Left ventricle myocardium superior (tissue), 1 donor: ENCODE measurements at places on chromosomes 16 and 17.
A peak's percentile ranks its signal among the peaks of the same experiment; 100 is the strongest.

DNA sequence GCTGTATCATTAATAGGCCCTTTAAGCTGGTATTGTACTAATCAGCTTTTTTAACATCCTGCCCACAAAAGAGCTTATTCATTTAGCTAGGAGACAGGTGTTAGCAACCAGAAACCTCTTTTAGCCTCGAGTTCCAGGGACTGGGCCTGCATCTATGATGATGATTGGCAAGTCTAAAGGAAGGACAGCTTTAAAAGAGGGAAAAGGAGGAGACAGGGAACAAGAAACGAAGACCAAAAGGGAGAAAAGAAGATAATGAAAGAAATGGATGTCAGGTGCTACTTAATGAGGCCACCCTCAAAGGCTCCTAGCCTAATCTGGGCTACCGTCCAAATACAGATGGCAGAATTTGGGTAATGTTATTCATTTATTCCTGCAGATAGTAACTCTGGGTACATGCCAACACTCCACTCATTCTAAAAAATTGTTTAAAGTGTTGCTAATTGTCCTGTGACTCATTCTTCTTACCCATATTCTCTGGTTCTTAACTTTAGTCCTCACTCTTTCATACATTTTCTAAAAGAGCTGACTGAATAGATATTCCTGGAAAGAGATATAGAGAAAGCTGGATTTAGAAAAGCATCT lies 18.7 kb upstream of the RFFL start:
- DNase-seq = no peak

DNA sequence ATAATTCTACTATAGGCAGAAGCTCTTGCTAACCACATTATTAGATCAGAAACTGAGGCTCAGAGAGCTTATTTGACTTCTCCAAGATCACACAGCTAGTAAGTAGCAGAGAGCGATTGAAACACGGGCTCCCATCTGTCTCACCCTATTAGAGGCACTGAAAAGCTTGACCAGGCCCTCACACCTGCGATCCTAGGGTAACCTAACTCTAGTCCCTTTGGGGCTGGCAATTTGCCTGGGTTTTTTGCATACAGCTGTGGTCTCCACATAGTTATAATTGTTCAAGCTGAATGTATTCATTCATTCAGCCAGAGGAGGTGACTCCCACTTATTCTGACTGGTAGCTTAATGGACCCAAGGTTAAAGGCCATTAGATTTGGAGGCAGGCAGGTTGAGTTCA lies 121.2 kb downstream of the ANKFN1 start:
- DNase-seq = no peak

- DNase-seq = no peak
Measured at GRCh38 chr17:14296166-14296910, 4.5 kb upstream of the HS3ST3B1 start.

GRCh38 chr16:65409510-65409909 lies 287.6 kb upstream of the CDH11 start:
- no peak for DNase-seq

- no peak for DNase-seq
Measured at GRCh38 chr17:8384801-8385378, 1.9 kb upstream of the RPL26 start.

DNA sequence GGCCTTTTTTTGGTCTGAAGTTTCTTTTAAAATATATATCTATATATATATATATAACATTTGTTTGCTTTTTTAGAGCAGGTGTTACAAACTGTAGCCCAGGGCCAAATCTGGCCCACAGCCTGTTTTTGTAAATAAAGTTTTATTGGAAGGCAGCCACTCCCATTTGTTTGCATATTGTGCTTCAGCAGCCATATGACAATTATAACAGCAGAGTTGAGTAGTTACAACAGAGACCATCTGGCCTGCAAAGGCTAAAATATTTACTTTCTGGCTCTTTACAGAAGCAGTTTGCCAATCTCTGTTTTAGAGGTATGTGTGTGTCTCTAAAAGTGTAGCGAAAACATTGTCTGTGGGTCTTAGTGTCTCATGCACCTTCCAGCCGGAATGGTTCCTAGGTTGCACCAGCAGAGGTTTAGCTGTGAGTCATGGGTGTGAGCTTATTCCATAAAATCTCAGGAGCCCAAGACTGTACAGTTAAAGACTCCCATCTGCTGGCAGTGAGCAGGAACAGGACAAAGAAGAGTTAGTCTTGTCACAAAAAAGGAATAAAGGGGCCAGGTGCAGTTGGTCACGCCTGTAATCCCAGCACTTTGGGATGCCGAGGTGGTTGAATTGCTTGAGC lies 23.8 kb downstream of the LCMT1 start:
- no peak for DNase-seq

DNA sequence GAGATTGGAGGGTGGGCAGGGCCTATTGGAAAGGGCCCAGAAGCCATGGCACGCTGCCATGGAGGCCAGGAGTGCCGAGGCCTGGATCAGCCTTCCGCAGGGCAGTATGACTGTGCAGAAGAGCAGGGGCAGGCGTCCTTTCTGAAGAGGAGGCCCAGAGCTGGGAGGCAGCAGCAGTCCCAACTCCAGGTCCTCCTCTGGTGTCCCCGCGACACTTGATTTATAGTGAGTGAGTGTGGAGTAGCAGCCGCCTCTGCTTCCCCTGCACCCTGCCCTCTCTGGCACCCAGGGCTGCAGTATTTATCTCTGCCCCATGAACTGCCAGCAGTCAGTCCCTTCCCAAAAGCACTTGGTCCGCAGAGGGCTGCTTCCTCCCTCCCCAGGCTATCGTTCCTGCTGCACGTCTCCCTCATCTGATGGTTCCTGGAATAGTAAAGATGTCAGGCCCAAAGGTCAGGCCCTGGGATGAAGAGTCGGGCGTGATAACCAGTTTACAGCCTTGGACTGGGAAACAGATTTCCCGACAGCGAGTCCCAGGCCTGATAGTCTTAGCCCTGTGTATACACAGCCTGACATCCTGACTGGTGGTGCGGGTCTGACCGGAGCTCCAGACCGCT lies 32.9 kb downstream of the PGS1 start:
- peak; percentile 63 for DNase-seq

DNA sequence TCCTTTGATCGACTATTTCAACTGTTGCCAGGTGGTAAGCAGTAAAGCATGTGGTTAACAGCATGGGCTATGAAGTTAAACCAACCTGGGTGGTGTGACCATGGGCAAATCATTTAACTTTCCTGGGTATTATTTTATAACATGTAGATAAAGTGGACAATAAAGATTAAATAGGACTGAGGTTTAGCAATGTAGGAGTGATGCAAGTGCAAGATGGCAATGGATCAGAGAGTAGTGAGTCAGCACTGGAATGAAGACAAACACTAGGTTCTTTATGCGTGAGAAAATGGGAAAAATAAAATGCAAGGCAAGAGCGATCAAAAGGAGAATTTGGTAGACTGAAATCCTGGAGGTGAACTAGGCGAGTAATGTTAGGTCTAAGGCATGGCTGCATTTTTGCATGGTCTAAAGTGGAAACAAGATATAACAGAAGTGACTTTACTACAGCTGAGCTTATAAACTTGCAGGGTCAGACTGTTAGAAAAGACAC lies 222.4 kb upstream of the AXIN2 start:
- no peak for DNase-seq

GRCh38 chr17:38713456-38714075 lies 8.5 kb downstream of the MLLT6 start:
- DNase-seq = no peak

- DNase-seq = peak; percentile 73
Measured at GRCh38 chr16:87835882-87836331, 33.4 kb downstream of the SLC7A5 start.

DNA sequence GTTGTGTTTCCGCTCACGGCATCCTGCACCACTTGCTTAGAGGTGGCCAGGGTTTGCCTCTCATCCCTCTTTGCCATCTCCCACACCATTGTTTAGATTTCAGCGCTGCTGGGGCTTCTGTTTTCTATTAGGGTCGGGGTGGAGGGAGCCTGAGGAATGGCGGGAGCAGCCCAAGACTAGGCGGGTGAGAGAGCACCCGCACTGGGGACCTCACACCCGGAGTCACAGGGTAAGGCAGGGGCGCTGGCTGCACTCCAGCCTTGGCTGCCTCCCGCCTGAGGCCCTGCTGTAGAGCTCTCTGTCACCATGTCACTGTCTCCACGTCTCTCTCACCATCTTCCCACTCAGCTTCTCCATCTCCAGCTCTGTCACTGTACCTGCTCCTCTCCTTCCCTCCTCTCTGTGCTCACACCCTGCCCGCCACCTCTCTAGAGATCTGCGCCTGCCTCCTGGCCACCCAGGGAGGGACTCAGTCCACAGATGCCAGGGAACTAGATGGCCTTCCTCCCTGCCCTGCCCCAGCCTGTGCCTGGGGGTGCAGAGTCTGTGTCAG lies 32.8 kb upstream of the ABCC3 start:
- no peak for DNase-seq

DNA sequence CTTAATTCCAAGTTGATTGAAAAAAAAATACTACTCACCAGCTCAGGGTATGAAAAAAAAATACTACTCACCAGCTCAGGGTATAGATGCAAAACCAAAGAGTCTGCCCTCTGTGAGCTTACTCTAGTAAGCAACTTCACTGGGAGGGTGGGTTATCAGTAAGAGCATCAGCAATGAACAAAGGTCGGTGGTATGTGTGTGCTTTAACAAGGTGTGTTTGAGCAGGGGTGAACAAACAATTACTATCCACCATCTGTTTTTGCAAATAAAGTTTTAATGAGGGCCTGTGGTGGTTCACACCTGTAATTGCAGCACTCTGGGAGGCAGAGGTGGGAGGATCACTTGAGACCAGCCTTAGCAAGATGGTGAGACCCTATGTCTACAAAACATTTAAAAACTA lies 20.0 kb downstream of the NUFIP2 start:
- no peak for DNase-seq

GRCh38 chr17:14200354-14200753 lies 36.3 kb downstream of the CDRT15 start:
- no peak for DNase-seq

DNA sequence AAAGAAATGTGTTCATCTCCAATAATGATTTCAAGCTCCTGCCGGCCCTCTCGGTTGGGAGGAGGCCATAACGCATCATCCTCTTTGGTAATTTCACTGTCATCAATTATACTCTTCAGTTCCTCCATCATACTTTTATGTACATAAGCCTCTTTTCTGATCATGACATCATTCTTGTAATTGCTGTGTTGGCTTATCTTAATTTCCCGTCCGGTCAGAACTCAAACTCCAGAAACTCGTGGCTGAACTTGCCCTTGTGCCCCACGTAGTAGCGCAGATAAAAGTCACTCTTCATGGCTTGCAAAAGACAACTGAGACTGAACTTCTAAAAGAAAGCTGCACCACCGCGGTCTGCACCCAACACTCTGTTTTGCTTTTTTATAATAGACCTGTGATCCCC lies 13.6 kb downstream of the TMEM220 start:
- DNase-seq = no peak

DNA sequence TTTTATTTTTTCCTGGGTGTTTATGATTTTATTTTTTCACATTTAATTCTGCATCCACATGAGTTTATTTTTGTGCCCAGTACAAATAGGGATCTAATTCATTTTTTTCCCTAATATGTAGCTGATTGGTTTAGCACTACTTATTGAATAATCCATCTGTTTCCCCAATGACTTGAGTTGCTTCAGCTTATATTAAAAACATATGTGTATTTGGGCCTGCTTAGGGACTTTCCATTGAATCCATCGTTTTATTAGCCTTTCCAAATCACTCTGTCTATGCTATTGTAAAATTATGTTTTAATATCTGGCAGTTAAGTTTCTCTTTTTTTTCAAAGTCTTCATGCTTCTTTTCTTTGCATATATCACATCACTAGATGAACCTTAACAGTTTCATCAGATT lies 42.2 kb downstream of the WWP2 start:
- DNase-seq = no peak

DNA sequence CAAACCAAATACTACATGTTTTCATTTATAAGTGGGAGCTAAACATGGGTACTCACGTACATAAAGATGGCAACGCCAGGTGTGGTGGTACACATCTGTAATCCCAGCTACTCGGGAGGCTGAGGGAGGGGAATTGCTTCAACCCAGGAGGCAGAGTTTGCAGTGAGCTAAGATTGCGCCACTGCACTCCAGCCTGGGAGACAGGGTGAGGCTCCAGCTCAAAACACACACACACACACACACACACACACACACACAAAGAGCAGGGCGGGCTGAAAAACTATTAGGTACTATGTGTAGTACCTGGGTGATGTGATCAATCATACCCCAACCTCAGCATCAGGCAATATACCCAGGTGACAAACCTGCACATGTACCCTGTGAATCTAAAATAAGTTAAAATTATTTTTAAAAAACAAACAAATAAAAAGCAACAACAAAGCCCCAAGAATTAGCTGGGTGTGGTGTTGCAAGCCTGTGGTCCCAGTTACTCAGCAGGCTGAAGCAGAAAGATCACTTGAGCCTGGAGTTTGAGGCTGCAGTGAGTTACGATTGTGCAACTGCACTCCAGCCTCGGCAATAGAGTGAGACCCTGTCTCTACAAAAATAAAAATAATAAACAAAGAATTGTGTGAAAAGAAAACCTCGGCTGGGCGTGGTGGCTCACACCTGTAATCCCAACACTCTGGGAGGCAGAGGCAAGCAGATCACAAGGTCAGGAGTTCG lies 11.9 kb upstream of the FAAP100 start:
- no peak for DNase-seq

DNA sequence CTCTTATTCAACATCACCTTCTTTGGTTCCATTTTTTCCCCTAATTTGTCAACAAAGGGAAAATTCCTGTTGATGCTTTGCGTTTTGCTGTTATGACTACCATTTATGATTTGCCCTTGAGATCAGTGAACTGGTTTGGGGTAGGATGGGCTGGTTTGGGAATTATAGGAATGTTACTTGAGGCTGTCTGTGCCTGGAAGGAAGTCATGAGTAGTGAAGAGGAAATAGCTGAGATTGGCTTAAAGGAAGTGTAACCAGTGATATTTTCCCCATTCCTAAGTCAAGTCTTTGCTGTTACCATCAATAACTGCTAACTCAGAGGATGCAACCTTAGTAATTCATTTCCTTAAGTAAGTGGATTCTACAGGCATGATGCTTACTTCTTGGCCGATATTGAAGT lies 179.2 kb downstream of the MAP2K6 start:
- DNase-seq = no peak

- DNase-seq = no peak
Measured at GRCh38 chr16:51407921-51408320, 256.9 kb upstream of the SALL1 start.
